ENCODE measurements at places on chromosomes 3 and 15.

- no peak for DNase-seq
These were observed 2.9 kb downstream of the CCNL1 start for GRCh38 chr3:157156837-157157635.

DNA sequence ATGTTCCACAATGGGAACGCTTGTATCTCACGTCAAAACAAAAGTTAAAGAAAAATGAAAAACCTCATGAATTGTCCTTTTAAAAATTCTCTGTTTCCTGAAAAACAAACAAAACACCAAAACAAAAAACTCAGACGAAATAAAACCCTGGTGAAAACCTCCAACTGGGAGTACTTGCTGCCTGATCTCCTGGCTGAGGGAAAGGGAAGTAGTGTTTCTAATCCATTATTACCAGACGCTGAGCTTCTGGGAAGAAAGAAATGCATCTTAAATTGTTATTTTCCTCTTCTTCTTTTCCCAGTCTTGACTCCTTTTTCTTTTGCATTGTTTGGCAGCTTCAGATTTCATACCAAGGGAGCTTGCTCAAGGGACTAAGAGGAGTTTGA lies 243.2 kb upstream of the RGMA start:
- DNase-seq = no peak

- no peak for DNase-seq
These were observed 131.1 kb upstream of the PHLDB2 start for GRCh38 chr3:111727843-111728565.

- DNase-seq = no peak
These were observed 1054.6 kb downstream of the NTRK3 start for GRCh38 chr15:87201986-87202385.

Data from A549 (cell line).